ENCODE measurements at places on chromosomes 6 and 20.

- no peak for DNase-seq
These were observed 54.0 kb downstream of the NPEPL1 start for GRCh38 chr20:58746620-58747019.

- no peak for DNase-seq
These were observed 117.9 kb upstream of the MLN start for GRCh38 chr6:33921745-33922144.

- DNase-seq, result no peak
These were observed 47.7 kb upstream of the PLCB4 start for GRCh38 chr20:9021216-9021615.

DNA sequence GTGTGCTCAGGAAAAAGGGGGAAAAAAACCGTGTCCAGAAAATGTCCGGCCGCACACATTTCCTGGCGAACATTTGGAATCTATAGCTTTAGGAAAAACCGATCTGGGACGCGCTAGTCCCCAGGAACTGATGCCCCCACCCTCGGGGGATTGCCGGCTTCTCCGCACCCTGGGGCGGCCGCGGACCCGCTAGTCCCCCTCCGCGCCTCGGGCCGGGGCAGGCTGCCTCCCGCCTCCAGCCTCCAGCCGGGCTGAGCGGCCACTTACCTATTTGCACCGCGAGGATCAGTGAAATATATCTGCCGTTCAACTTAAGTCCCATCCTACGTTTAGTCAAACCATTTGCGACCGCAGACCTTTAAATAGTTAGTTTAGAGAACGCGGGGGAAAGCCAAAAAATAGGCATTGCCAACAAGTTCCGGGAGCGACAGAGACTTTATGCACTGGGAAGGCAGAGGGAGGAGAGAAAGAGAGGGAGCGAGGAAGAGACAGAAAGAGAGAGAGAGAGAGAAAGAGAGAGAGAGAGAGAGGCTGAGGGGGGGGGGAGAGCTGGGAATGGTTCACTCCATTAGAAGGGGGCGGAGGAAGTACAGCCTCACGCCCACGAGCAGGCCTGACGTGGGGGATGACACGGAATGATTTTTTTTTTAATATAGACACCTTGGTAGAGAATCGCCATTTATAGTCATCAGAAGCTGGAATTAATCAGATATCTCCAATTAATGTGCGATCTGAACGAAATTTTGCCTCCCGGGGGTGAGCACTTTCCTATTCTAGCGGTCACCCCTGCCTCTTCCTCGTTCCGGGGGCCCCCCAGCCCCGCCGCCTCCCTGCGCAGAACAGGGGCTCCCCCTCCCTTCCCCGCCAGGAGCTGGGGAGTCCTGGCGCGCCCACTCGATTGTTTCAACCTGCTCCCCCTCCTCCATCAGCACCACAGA lies at the start of gene NRN1:
TSS of gene NRN1 (minus strand) at position 498 of the 938 bp plus-strand sequence. CDS start at position 322, 176 bp downstream.
- no peak for DNase-seq

GRCh38 chr6:105077596-105078385 lies 102.0 kb downstream of the POPDC3 start:
- no peak for DNase-seq

GRCh38 chr20:17895641-17896171 lies 72.9 kb downstream of the SNX5 start:
- DNase-seq, result peak; percentile 75

GRCh38 chr6:25007269-25007699 lies 71.5 kb upstream of the RIPOR2 start:
- no peak for DNase-seq

GRCh38 chr6:27452496-27452897 lies 20.4 kb downstream of the ZNF184 start:
- no peak for DNase-seq

DNA sequence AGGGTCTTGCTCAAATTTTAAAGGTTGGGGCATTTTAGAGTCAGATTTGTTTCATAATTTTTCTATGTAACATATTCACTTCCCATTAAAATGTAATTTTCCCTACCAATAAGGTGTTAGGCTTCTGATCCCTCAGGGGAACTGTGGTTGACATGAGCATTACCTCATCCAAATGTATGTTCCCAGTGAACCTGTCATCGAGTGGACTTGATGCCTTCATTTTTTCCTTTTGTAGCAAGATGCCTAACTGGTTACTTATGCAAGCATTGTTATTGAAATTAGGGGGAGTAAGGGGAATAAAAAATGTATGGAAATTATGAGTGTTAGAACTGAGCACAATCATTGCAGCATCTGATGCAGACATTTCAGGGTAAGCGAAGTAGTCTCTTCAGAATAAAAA lies 360.5 kb downstream of the BCKDHB start:
- DNase-seq, result no peak

GRCh38 chr6:170095273-170095981 lies 195.5 kb downstream of the DLL1 start:
- DNase-seq, result peak; percentile 41

DNA sequence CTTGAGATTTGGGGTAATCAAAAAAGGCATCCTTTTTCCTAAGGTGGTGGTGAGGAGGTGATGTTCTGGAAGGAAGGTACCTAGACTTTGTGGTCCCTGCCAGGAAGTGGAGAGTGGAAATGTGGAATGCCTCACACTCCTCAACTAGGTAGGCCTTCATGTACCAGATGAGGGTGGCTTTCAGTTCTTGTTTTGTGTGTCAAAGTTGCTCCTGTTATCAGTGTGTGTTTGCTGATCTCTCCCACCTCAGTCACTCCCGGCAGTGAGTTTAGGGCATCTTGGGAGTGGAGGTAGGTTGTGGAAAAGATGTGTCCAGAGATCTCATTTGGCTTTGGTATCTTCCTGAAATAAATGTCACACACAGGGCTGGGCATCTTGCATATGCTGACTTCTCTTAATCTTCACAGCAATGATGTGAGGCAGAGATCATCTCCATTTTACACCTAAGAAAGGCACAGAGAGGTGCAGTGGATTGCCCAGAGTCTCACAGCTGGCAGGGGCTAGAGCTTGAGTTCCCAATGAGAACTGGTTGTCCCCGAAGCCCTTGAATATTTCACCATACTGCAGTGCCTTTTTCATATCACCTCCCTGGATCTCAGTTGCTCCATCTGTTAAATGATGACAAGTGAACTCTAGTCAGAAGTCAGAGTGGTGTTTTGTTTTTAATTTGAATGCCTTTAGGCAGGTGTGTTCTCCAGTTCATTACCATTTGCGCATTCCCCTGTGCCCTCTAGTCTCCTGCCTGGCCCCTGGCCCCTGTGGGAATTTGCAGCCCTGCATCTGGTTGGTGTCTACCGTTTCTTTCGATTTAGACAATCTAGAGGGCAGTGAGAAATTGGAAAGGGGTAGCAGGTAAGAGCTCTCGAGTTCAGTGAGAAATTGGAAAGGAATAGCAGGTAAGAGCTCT lies 2.9 kb downstream of the PKIG start:
- no peak for DNase-seq

DNA sequence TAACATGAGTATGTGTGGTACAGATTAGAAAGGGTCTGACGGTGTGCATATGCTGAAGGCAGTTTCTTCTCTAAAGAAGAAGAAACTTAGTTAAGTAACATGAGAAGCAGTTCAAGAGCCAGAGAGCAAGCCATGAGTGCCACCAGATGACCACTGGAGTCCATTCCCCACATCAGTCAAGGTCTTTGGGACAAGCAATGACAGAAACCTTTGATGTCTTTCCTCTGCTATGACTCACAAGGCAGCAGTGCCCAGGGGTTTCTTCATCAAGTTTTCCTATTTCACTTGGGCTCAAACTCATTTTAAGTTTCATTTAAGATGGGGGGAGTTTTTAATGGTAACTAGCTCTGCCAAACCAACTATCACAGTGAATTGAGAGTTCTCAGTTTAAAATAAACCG lies 303.8 kb upstream of the TBX18 start:
- DNase-seq, result no peak

GRCh38 chr6:134201716-134202115 lies 116.2 kb downstream of the SGK1 start:
- no peak for DNase-seq

DNA sequence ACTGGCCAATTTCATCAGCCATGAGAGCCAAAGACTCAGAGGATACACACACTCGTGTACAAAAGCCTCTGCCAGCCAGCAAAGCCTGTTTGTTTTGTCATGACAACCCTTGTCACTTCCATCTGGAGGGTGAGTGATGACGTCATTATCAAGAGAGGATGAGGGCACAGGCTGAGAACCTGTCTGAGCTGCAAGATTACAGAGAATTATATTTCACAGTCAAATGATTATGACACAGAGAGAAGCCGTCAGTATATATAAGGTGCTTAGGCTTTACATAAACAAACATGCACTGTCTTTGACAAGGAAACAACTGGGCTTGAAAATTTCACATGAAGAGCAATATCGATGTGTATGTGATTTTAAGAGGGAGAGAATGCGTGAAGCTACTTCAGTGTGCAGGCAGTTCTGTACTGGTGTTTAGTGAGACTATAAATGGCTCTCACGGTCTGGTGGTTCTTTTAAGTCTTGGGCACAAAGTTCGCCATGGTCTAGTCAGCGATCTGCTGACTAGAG lies 36.5 kb upstream of the BCLAF1 start:
- no peak for DNase-seq

GRCh38 chr6:118198746-118199145 lies 291.7 kb downstream of the SLC35F1 start:
- DNase-seq, result no peak

GRCh38 chr6:163017801-163018200 lies 290.0 kb downstream of the PACRG start:
- no peak for DNase-seq

GRCh38 chr6:157990321-157991066 lies 8.8 kb downstream of the SYNJ2 start:
- DNase-seq, result no peak

- no peak for DNase-seq
These were observed 59.5 kb downstream of the VEGFA start for GRCh38 chr6:43829470-43829869.

- DNase-seq, result no peak
These were observed 59.8 kb upstream of the HSF2 start for GRCh38 chr6:122339661-122340060.

GRCh38 chr6:165118736-165119135 lies 190.7 kb downstream of the C6orf118 start:
- no peak for DNase-seq

DNA sequence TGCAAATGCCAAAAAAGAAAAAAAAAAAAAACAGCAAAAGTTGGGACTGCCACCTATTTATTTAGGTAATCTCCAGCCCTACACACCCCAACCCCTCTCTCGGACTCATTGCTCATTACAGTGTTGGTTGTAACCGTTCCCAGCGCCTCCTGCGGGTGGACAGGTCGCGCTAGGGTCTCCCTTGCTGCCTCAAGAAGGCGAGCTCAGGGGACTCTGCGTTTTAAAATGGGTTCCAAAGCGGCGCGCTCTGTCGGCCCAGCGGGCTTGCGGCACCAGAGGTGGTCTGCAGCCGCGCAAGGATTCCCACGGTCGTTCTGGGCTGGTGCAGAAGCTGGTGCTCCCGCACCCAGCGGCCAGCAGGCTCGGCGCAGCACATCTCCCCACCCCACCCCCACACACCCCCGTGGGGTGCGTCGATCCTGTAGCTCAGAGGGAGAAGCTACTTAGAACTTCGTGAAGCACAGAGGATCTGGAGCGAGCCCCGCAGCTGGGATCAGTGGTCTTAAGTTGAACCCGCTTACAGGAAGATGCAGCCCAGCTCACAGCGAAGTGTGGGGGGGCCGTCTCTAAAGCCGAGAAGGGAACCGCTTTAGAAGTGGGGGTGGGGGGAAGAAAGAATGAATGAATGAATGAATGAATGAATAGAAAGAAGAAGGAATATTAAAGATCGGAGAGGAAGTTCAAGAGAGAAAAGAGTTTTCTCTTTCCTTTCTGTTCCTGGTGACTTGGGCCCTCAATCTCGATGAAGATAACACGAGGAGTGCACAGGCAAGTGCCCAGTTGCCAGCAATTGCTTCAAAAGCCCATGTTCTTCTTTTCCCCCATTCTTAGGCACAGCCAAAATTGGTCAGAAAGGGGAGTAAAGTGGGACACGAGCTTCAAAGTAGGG lies 780 bp downstream of the TFAP2A start:
- peak; percentile 56 for DNase-seq

DNA sequence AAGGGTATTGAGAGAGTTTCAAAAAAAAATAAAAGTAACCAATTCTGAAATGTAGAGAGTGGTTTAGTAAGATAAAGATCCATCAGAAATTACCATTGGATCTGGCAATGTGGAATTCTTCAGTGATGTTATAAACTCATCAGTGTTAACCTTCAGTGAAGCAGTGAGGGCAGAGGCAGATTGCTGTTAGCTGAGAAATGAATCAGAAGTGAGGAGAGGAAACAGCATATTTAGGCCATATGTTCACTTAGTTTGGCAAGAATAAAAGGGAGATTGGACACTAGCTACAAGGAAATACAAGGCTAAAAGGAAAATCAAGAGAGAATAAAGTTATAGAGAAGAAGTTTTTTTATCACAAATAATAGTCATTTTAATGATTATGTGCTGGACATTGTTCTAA lies 9.6 kb downstream of the KCNQ5 start:
- no peak for DNase-seq

DNA sequence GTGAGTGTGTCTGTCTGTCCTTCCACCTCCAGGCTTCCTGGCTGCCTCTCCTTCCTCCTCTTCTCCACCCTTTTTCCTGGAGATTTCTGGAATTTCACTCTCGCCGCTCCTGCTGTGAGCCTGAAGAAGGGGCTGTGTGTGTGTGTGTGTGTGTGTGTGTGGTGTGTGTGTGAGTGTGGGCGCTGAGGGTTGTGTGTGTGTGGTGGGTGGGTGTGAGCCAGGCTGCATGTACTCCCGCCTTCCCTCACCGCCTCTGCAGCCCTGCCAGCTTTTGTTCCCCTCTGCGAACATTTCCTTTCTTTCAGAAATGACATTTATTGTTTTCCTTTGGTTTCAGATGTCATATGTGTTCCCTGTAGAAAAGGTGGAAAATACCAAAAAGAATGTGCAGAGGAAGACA lies 76.0 kb downstream of the SRC start:
- DNase-seq, result no peak

DNA sequence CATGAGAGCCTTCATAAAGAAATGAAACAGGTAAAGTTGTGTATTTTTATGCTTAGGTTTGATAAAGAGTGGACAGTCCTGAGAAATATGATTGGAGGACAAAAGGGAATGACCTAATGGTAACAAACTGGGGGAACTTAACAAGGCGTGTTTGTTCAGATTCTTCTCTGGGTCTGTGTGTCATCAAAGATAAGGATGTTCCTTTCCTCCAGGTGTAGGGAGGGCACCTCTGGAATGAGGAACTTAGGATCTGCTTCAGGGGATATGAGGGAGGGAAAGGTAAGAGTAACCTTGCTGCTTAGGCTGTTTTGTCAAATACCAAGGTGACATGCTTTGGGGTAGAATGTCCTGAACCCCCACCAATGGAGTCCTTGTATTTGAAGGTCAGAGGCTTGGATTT lies 291.9 kb downstream of the KCNQ5 start:
- no peak for DNase-seq
